ENCODE measurements at places on chromosomes 11 and 22.
A peak's percentile ranks its signal among the peaks of the same experiment; 100 is the strongest.

- DNase-seq, result no peak
These were observed 104.3 kb upstream of the SYT13 start for GRCh38 chr11:45390407-45390806.

DNA sequence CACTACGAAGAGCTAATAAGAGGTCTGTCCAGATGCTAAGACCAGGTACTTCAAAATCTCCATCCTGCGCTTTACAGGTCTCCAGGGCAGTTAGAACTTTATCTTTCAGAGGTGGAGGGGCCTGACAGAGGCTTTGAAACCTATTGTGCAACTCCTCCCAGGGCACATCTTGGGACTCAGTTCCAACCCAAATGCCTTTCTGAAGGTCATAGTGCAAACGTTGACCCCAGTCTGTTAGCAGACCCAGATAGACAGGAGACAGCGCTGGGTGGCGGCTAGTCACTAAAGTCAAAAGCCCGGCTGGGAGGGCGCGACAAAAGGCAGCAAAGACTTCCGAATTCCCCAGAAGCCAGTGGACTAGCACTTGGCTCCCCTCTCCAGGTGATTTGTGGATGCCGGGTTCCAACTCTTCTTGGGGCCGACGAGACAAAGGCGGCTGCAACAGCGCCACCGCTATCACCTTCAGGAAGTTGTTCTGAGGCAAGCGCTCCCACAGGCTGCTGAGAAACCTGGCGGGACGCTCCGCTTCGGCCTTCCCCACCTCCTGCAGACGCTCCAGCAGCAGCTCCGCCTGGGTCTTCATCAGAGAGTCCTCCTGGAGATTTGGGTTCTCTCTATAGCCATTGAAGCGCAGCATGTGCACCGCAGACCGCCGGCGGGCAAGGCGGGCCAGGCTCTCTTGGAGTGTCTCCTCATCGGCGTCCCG, 728 bp downstream of the FANCF start:
- DNase-seq, result peak; percentile 33

- no peak for DNase-seq
These were observed 104.8 kb downstream of the MPPED2 start for GRCh38 chr11:30481330-30481729.

DNA sequence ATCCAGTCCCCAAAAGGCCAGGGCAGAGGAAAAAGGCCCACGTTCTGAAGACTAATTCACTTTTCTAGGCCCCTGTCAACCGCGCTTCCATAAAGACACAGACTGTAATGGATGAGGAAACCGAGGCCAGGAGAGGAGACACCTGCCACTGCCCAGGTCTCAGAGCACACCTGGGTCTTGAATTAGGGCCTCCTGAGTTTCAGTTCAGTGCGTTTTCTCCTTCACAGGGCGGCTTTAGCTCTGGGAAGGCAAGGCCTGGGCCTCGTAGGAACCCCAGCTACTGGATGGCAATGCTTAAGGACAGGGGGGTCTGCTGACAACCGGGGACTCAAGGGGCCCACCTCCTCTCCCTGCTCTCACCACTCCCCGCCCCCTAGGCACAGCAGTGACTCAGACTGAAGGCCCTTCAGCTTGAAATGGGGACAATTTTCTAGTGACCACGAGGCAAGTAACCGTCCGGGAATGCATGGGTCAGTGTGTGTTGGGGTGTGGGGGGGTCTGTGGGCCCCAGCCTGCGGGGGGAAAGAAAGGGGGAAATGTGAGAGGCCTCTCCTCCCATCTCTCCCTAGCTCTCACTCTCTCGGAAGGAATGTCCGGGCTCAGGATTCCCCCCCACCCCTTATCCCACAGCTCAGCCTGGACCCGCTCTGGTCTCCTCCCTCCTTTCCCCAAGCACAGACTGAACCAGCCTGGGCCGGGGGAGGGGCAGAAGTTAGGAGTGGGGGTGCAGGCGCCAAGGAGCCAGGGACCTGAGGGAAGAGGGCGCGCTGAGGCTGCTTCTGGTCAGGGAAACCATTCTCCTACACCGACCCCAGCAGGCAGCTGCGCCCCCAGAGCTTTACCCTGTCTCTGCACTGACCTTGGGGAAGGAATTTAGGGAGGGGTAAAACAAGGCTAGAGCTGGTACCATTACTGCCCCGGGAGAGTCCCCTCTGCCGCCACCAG, 17.2 kb downstream of the CREB3L1 start:
- no peak for DNase-seq

Data from urinary bladder (tissue), 4 donors.